ENCODE measurements at places on chromosomes 5 and 9.

DNA sequence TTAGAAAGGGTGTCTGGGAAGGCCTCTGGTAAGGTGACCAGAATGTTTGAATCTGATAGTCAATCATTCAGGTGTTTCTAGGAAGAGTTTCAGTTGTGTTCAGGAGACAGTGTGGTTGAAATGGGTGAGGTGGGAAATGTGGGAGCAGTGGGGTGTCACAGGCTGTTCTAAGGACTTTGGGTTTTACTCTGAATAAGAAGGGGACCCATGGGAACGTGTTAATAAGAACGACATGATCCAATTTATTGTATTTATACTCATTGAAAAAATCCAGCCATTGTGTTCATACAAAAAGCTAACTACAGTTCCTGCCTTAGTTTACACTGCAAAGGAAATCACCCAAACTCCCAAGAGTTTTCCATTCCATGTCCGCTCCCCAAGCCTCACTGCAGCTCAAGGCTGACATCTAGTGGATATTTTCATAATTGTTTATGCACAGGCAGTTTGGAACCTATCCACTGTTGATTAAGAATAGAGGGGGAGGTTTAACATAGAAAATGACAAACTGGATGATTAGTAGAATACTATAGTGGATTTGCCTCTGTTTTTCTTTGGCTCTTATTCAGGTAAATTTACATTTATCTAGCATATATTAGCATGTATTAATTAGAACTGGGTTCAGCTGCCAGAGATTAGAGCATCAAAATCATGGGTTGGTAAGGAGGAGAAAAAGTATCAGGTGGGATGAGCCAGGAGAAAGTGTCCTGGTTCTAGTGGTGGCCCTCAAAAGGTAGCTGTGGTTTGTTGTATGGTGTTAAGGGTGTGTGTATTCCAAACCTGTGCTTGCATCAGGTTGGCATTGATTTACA, 17.7 kb downstream of the CAVIN4 start:
- no peak for DNase-seq

GRCh38 chr5:14718778-14719177, 54.3 kb downstream of the OTULIN start:
- no peak for DNase-seq

DNA sequence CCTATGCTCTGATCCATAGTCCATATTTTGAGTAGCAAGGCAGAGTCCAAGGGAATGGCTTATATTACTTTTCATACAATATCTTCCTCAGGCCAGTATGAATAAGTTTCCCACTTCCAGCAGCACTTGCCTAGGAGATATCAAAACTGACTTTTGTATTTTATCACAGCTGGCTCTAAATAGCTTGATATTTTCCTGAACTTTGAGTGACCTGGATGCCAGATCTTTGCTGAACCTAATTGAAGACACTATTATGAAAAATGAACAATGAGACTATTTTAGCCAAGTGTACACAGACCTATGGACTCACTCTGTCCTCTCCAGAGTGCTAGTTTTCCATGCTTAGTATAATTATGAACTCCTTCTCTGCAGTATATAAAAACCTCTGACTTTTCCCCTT, 475.6 kb upstream of the PTGER4 start:
- no peak for DNase-seq

GRCh38 chr9:121368745-121369144, 1.3 kb downstream of the STOM start:
- DNase-seq = no peak

DNA sequence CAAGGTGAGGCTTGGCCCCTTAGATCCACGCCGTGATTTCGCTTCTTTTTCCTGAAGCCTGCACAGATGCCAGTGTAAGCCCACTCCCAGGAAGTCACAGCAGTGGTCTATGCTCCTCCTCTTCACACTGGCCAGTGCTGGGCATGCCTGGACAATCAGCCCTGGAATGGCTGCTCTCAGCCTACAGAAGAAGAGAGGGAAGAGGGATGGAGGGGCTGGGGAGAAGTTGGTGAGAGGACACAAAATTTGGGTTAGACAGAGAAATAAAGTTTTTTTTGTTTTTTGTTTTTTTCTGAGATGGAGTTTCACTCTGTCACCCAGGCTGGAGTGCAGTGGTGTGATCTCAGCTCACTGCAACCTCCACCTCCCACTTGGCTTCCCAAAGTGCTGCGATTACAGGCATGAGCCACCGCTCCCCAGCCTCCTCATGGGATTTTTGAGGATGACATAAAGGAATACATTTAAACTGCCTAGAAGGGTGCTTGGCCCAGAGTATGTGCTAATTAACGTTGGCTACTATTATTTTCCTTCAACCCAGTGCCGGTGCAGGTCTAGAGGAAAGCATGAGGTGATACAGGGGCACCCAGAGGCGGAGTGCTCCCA, 830 bp downstream of the S100Z start:
- no peak for DNase-seq

GRCh38 chr9:92740009-92740408, 24.6 kb downstream of the BICD2 start:
- no peak for DNase-seq

GRCh38 chr9:36441966-36442365, 41.9 kb upstream of the RNF38 start:
- DNase-seq = no peak

GRCh38 chr9:101585740-101586139, 9.0 kb downstream of the PPP3R2 start:
- DNase-seq = no peak

DNA sequence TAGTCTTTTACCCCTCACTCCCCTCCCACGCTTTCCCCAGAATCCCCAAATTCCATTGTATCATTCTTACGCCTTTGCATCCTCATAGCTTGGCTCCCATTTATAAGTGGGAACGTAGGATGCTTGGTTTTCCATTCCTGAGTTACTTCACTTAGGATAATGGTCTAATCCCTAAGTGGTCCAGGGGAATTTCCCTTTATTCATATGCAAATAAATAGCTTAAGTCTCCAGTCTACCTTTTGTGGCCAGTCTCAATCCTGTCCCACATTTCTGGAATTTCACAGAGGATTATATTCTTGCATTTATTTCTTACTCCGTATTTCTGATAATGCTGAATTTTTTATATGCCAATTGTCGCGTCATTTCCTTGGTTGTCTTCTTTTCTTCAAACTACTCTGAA, 245.6 kb upstream of the DAB2 start:
- DNase-seq = no peak

DNA sequence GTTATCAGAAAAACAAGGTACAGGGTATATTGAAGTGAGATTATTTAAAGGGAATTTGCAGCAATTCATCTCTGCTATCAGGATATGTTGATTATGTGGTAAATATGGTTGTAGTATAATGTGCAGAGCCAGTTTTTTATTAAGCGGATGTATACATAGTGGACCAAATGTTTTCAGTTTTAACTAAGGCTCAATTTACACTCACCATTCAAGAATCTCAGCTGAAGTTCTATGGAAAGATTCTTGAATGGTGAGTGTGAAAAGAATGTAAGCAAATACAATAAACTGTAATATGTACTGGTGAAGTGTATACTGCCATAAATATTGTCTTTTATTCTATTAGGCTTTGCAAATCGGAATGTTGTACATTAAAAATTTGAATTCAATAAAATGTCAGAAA, 895.9 kb upstream of the CDH10 start:
- DNase-seq = no peak

GRCh38 chr5:123088031-123088805, 823 bp upstream of the PRDM6 start:
- no peak for DNase-seq

- no peak for DNase-seq
Observed at GRCh38 chr5:6715758-6716628, 2.8 kb downstream of the TENT4A start.

DNA sequence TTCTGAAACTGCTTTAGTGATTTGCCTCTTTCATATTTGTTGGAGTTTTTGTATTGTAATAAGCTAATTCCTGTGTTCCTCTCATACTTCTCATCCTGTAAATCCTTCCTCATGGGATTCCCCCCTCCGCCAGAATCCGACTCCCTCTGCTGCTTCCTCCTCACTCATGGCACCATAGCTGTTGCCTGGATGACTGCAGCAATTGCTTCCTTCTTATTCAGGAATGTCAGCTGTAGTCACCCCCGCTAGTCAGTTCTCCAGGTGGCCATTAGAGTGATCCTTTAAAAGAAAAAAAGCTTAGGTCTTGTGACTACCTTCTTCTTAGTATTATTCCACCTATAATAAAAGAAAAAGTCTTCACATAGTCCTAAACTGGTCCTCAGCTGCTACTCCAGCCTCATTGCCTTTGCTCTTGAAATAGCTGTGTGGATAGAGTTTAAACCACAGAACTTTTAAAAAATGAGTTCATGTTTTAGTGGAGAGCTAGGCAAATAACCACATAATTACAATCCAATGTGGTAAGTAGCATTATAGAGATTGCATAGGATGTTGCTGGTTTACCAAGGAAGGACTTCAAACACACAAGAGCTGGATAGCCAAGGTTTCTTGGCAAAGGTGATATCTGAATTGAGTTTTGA, 227.3 kb downstream of the KDM4C start:
- DNase-seq = no peak

DNA sequence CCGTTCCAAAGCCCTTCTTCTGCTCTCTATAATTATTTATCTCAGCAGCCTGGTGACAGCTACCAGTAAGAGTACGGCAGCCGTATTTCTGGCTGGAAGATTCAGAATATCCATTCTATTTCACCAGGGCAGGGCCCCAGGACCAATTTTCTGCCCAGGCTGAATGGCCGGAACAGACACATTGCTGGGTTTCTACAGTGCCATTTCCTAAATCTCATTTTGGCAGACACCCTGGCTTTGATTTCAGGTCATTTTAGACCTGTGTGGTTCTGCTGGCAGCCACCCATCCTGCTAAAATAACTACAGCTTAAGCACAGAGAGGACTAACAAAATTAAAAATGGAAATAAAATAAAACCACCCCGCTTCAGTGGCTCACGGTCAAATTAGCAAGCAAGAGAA, 95.0 kb downstream of the CRB2 start:
- no peak for DNase-seq

GRCh38 chr5:74277418-74277817, 363.1 kb downstream of the ENC1 start:
- no peak for DNase-seq

DNA sequence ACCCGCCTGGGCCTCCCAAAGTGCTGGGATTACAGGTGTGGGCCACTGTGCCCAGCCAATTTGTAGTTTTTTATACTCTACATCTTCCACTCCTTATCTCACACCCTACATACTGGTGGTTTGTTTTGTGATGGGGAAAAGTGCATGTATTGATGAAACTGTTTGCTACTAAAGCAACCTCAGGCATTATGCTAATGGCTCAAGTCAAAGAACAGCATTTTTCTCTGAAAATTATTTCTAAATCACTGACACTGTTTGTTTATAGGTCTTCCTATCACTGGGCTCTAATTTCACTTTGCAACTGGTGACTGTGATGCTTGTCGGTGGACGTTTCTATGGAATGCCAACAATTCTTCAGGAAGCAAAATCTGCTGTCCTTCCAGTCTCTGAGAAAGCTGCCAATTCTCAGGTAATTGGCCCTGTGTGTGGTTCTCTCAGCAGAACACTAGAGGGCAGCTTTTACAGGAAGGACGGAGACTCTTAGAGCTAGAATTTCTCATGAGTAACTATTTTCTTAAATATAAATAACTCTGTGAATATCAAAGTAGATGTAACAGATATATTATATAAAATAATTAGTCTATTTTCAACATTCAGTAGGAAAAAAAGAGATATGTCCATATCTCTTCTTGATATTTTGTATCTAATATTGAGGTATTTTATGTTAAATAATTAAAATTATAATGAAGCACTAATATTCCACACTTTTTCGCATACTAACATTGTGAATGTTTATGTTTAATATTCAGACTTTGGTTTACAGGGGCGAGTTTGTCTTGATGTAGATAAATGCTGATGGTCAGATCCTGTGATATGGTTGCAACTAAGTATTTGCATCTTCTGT, 244.1 kb downstream of the ADGRV1 start:
- DNase-seq = no peak

GRCh38 chr5:111960476-111961215, 203.7 kb upstream of the NREP start:
- DNase-seq = no peak

GRCh38 chr5:107058803-107059202, 611.9 kb downstream of the EFNA5 start:
- DNase-seq = no peak

DNA sequence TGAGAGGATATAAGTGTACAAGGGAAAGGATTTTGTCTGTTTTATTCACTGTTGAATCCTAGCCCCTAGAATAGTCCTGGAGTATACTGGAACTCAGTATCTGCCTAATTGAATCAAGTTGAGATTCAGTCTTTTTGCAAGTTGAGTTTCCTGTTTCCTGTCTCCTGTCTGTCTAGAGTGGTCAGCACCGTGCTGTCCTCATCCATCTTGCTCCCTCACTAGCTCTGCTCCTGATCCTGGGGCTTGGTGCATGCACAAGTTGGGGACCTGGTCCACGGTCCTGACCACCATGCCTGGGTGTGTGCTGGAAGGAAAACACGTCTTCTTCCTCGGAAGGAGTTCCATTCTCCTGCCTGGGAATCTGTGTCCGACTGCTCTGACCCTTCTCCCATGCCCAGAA, 3.2 kb downstream of the IL5 start:
- DNase-seq = no peak

- no peak for DNase-seq
Observed at GRCh38 chr5:135215617-135216470, 181.8 kb upstream of the PITX1 start.

- DNase-seq = no peak
Observed at GRCh38 chr9:12696931-12697622, 3.9 kb downstream of the TYRP1 start.

GRCh38 chr9:97697837-97698236, 697 bp upstream of the XPA start:
- no peak for DNase-seq

GRCh38 chr5:109997161-109997560, 307.4 kb downstream of the MAN2A1 start:
- no peak for DNase-seq

DNA sequence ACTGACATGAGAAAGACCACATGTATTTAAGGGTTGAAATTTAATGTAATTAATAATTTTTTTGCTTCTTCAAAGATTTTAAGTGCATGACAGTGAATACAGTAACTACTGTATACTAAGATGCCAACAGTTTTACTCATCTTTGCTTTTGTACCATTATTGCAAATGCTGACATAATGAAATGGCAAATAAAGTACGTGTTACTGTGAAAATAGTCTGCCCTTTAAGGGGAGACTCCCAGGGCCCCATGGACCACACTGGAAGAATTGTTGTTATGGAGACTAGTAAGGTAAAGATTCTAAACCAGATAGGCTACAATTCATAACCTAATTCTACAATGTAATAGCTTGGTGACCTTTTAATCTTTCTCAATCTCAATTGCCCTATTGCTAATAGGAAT, 84.7 kb downstream of the NR3C1 start:
- no peak for DNase-seq

- DNase-seq = no peak
Observed at GRCh38 chr9:108311745-108312144, 544.0 kb downstream of the ACTL7B start.

Data from activated CD4-positive, alpha-beta T cell treated with anti-CD3 and anti-CD28 coated beads for 24 hours (primary cell).